Bladder microvascular endothelial cell (primary cell): ENCODE measurements at places on chromosomes 12 and 14. TPM values are rescaled to one million over a fixed set of nuclear protein-coding genes. Genes with fewer than 3 reads are reported as not detected.

Gene TIMELESS
- 11.3 and 15.8 TPM in 2 replicates for total RNA-seq

Gene HOXC12
- total RNA-seq, result not detected in 2 replicates

Gene PLA2G1B
- not detected in 2 replicates for total RNA-seq

Gene SERPINA1
- total RNA-seq, result not detected in 2 replicates

Gene NPFF
- total RNA-seq, result not detected in 2 replicates

Gene FICD
- 5.0 and 8.2 TPM in 2 replicates for total RNA-seq
